ENCODE measurements at places on chromosomes 4 and X.

GRCh38 chr4:113684534-113685091, 76.9 kb downstream of the CAMK2D start:
- DNase-seq, result peak; percentile 15

DNA sequence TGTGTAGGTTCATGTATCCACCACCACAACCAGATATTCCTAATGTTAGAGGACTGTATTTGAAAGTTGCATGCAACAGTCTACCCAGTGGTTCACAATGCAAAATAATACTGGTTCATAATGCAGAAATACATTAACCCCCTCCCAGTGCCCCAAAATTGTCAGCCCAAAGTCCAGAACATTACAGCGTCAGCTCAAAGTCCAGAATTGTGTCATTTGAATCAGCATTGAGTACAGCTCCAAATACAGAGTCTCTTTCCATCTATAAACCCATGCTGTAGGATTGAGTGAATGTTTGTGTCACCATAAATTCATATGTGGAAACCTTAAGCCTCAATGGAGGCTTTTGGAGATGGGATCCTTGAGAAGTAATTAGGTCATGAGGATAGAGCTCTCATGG, 54.0 kb downstream of the MCUB start:
- no peak for DNase-seq

GRCh38 chr4:178244785-178245184, 802.5 kb upstream of the AGA start:
- no peak for DNase-seq

GRCh38 chr4:125663896-125664767, 349.4 kb downstream of the FAT4 start:
- DNase-seq, result no peak
